ENCODE measurements at places on chromosomes 7 and 10. TPM values are rescaled to one million over a fixed set of nuclear protein-coding genes. Genes with fewer than 3 reads are reported as not detected.

The HTR5A gene
- not detected for total RNA-seq

The PITX3 gene
- total RNA-seq: not detected

The NPFFR1 gene
- total RNA-seq: not detected

The NUTM2A gene
- 0.51 TPM for total RNA-seq

The CCM2 gene
- total RNA-seq: 40.6 TPM

The CPN1 gene
- not detected for total RNA-seq

The GHRHR gene
- total RNA-seq: not detected

The ACTL6B gene
- not detected for total RNA-seq

The PIK3AP1 gene
- 0.17 TPM for total RNA-seq

The SGPL1 gene
- 39.3 TPM for total RNA-seq

The NXPH1 gene
- not detected for total RNA-seq

The ANKRD61 gene
- total RNA-seq: 0.26 TPM

The MSMB gene
- not detected for total RNA-seq

The PROSER2 gene
- total RNA-seq: 1.8 TPM

The STEAP1B gene
- 10.3 TPM for total RNA-seq

The DBF4 gene
- 13.9 TPM for total RNA-seq

The CCL24 gene
- not detected for total RNA-seq

The MACROH2A2 gene
- total RNA-seq: 12.1 TPM

The MMP21 gene
- total RNA-seq: 0.26 TPM

The RET gene
- total RNA-seq: 0.77 TPM

The CALHM1 gene
- total RNA-seq: not detected
